Kasumi-1 (cell line): ENCODE measurements at places on chromosomes 6 and 20.
A peak's percentile ranks its signal among the peaks of the same experiment; 100 is the strongest.

- no peak for DNase-seq
Measured at GRCh38 chr6:13045676-13046075, 282.7 kb downstream of the TBC1D7 start.

DNA sequence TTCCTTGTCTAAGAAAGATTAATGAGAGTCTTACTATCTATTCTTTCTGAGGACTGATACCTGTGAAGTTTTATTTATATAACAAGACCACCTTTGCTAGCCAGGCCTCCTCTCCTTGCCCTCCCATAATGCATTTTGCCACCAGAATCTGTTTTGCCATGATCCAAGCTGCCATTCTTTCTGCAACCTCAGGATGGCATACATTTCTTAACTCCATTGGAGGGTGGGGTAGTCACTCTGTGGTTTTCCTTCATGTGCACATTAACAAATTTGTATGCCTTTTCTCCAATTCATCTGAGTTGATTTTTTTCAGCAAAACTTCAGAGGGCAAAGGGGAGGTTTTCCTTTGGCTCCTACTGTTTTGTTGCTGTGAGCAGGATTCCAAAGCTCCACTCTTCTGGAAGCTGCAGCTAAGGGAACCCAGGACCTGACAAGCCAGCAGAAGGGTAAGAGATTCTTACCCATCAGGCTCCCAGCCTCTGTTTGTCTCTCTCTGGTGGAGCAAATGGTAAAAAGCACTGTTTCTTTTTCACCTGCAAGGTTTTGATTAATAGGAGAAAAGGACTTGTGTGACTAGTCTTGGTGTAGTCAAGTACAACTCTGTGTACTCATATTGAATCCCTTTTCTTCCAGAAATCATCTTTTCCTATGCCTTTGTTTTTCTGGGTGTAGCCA is 26.2 kb upstream of the ENPP4 start:
- DNase-seq: no peak

GRCh38 chr6:63415286-63415685 is 95.5 kb upstream of the LGSN start:
- peak; percentile 24 for DNase-seq

DNA sequence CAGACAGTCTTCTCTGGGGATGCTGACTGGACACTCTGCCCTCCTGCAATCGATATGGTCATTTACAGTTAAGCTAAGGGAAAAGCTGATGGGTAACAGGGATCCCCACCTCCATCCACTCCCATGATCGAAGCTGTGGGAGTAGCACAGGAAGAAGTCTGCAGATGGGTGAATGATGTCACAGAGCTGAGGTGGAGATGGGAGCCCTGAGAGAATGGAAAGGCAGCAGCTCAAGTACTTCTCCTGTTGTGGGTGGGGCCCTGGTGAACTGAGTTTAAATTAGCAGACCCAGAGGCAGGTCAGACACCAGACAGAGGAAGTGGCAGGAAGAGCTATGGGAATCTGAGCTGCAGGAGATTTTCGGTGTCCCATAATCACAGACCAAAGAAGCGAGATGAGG is 29.0 kb downstream of the HDGFL1 start:
- DNase-seq: peak; percentile 18

GRCh38 chr6:6840831-6841291 is 252.3 kb downstream of the LY86 start:
- peak; percentile 63 for DNase-seq

DNA sequence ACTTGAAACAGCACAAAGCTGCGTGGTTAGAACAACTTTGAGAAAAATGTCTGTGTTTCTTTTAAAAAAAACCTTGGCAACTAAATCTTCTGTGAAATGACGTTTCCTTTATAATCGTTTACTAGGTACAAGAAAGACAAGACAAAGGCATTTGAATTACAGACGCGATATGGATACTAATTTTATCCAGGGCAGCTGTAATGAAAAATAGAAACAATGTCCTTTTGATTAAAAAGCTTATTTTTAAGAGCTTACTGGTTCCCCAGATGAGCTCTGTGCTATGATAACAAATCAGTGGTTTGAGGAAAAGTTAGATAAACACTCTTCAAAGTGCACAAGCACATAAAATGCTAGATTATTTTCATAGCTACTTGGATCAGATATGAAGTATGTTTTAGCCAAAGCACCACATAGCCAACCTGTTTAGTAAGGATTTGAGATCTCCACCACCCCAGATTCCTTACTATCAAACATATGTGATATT is 1.6 kb upstream of the SYNCRIP start:
- no peak for DNase-seq

GRCh38 chr20:32497589-32498224 is 87.4 kb downstream of the NOL4L start:
- DNase-seq: no peak

- no peak for DNase-seq
Measured at GRCh38 chr6:56238352-56238751, 9.0 kb downstream of the COL21A1 start.

DNA sequence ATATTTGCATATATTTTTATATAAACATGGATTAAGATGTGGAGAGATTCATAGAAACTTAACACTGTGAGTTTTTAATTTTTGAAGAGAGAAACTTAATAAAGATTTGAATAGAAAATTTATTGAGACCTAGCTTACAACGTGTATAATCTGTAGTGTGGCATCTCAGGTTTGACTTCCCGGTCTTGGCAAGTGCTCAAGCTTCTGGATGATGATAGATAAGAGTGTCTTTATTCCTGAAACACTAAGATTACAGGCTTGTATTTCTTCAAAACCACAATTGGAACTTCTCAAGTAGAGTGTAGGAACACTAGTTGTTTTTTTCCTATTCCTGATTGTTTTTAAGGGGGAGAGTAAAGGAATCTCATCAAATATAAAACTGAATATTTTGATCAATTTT is 64.6 kb upstream of the NOTCH4 start:
- no peak for DNase-seq

GRCh38 chr6:105474234-105474633 is 71.4 kb upstream of the PREP start:
- DNase-seq: no peak

DNA sequence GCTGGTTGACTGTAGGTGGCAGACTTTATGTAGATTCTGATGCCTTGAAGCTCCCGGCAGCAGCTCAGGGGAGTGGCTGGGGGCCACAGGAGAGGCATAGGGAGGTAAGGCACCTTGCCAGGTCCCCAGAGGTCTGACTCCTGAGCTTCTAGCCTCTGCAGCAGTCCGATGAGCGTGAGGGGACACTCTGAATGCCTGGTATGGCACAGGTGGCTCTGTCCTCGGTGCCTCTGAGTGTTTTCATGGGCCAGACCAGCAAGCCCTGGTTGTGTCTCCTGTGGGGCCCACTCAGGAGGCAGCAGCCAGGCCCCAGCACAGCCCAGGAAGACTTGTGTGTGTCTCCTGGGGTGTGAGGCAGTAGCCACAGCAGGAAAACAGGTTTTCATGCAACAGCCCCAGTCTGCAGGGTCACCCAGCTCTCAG is 39.7 kb upstream of the IRF4 start:
- no peak for DNase-seq

DNA sequence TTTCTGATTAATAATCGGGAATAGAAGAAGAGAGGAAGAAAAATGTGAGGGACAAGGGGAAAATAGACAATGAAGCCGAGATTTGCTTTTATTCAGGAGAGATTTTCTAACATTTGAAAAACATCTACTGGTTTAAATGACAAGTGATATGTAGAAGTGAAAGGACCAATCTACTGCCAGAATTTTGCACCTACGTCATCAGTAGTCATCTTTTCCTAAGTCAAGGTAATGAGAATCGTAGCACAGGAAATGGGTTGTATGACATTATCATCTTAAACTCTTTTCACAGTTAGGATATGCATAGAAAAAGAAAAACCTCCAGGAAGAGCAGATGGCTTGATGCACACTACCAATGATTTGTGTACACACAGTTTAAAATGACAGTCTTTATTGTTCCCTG is 45.3 kb upstream of the RAB32 start:
- DNase-seq: no peak

DNA sequence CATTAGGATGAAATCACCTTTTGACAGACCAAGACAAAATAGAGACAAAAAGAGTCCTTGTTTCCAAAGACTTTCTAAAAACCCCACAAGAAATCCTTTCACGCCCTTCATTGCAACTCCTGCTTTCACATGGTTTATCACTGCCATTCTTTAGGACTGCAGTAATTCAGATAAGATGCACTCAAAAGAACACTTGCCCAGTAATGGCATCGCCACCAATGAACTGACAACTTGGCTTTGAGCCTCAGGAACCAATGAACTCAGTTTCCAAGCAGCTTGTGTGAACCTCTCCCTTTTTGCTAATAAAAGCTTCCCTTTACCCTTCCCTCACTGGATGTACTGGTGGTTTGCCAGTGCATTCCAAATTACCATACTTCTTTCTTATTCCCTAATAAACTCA is 21.8 kb downstream of the OSTM1 start:
- no peak for DNase-seq

GRCh38 chr6:77455271-77455670 is 8.0 kb downstream of the HTR1B start:
- DNase-seq: no peak

GRCh38 chr6:112683926-112684325 is 336.8 kb downstream of the RFPL4B start:
- DNase-seq: no peak

- no peak for DNase-seq
Measured at GRCh38 chr6:4383910-4384638, 248.7 kb upstream of the ECI2 start.

DNA sequence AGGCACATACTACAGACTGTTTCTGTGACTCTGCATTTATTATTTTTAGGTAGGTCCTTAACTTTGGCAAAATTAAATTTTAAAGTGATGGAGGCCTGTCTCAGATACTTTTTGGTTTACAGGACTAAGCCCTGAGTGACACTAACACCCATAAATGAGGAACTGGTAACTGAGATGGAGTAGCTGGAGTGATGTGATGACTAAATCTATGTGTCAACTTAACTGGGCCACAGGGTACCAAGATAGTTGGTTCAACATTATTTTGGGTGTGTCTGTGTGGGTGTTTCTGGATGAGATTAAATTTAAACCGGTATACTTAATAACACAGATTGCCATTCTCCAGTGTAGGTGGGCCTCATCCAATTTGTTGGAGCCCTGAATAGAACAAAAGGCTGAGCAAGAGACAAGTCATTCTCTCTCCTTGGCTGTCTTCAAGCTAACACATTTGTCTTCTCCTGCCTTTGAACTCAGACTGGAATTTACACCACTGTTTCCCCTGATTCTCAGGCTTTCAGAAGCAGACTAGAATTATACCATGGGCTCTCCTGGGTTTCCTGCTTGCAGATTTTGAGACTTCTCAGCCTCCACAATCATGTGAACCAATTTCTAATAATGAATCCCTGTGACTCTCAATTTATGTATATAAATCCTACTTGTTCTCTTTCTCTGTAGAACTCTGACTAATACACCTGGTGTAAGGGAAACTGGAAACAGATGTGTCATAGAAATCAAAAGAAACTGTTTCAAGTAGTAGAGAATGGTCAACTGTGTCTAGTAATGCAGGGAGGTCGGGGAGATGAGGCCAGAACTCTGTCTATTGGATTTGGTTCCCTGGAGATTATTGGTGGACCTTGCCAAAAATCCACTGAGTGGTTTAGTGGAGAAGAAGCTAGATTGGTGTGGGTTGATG is 579.2 kb downstream of the EPM2A start:
- no peak for DNase-seq

DNA sequence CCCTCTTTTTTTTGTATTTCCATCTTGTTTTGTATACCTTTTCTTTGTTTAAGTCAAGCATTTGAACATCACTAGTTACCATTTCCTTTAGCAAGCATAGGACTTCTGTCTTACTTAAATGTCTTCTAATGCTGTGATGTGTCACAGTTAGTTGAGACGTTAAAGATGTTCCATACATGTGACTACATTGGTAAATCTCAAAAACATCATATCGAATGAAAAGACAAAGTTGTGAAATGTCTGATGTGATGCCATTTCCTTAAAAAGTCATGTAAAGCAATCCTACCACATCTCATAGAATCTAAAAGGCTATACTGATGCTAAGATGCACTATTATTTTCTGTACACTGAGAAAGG is 26.8 kb downstream of the SLC16A10 start:
- no peak for DNase-seq

GRCh38 chr6:19805129-19805481 is 32.1 kb upstream of the ID4 start:
- peak; percentile 13 for DNase-seq

- DNase-seq: no peak
Measured at GRCh38 chr20:25750765-25751696, 54.4 kb upstream of the ZNF337 start.

GRCh38 chr6:71510057-71510713 is 221.6 kb downstream of the OGFRL1 start:
- DNase-seq: no peak

- DNase-seq: no peak
Measured at GRCh38 chr6:12355354-12355753, 65.2 kb downstream of the EDN1 start.
